Retinal pigment epithelial cell (primary cell): ENCODE measurements at places on chromosomes 11 and 22.

GRCh38 chr11:5596607-5597201 is at the start of gene TRIM6:
TRIM6 (plus strand) TSS chr11:5596637; CDS start chr11:5596898, 261 bp downstream.
- no peak for DNase-seq

DNA sequence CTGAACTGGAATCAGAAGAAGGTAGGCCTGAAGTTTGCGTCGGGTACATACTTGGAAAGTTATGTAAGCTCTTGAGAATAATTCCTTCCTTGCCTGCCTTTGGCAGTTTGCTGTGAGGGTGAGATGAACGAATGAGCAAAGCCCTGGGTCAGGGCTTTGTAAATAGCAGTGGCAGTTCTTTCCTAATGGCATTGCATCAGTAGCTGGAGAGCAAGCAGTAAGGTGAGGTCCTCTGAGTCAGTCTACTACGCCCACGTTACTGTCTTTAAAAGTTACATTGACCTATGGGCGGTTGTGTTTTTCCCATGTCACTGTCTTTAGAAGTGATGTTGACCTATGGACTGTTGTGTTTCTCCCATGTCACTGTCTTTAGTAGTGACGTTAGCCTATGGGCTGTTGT is 179.1 kb upstream of the E2F8 start:
- DNase-seq: no peak

DNA sequence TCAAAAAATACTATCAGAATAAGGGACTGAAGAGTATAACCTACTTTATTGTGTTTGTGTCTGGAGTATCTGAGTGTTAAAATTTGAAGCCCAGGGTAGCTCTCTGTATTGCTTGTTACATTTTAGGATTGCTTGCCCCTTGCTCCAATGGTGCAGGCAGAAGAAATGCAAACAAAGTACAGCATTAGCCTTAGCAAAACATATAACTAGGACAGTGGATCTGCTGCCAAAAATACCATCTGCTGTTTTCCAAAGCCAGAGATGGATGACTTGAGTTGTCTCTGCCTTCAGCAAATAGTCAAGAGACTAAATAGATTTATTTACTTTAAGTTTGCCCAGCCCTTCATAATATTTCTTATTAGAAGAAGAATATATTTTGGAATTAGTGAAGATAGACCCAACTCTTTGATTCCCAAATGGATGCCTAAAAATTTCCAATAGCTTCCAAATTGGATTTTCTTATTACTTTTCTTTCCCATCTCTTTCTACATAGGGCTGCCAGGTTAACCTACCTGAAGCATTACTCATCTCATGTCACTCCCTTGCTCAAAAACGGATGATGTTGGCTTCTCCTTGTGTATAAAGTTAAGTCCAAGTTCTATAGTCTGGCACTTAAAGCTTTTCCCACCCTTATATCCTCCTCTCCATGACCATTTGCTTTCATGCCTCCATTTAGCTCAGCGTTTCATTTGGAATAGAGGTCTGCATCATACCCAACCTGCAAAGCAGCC is 66.3 kb downstream of the LDLRAD3 start:
- no peak for DNase-seq

- DNase-seq: no peak
These were observed 1327.0 kb downstream of the BRD1 start for GRCh38 chr22:48500471-48501230.

DNA sequence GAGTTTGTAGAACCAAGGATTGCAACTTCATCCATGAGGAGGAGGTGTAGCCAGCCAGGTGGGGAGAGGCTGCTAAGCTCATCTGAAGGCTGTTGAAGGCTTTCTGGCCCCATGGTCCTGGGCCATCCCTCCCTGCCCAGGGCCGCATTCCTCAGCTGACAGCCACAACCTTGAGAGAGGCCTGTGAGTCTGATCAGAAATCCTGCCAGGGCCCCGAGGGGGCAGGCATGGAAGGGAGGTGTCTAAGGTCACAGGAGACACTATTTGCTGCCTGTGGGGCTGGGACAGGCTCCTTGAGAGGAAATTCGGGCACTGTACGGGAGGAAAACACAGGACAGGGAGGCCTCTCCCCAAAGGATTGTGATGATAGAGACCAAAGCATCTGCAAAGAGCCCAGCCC is 88.1 kb upstream of the IGLL5 start:
- no peak for DNase-seq

DNA sequence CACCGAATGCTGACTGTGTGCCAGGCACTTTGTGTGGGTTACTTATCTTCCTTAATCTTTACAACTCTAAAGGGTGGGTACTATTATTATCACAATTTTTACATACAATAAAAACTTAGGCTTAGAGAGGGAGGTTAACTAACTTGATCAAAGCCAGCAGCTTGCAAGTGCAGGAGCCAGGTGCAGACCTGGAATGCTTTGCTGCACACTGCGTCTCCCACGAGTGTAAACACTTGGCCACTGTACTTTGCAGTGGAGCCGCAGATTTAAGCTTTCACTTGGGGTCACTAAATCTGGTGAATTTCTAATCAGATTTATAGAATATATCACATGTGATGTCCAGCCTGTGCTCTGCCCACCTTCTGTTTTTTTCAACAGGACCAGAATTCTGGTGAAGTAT is 36.7 kb downstream of the AMOTL1 start:
- DNase-seq: no peak

DNA sequence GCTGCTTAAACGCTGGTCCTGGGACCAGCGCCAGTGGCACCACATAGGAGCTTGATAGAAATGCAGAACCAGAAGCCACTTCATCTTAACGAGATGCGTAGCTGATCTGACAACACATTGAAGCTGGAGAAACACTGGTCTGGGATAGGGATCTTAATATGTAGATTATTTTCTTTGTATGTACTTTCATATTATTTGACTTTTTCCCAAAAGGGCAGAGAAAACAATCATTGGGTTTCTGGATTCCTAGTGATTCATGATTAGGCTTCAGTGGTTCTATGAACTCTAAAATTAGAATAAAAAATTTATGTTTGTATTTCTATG is 12.3 kb downstream of the MPEG1 start:
- no peak for DNase-seq

- DNase-seq: no peak
These were observed 1.5 kb downstream of the GAL start for GRCh38 chr11:68685656-68686380.

GRCh38 chr11:77748266-77748665 is 72.3 kb downstream of the RSF1 start:
- DNase-seq: no peak

DNA sequence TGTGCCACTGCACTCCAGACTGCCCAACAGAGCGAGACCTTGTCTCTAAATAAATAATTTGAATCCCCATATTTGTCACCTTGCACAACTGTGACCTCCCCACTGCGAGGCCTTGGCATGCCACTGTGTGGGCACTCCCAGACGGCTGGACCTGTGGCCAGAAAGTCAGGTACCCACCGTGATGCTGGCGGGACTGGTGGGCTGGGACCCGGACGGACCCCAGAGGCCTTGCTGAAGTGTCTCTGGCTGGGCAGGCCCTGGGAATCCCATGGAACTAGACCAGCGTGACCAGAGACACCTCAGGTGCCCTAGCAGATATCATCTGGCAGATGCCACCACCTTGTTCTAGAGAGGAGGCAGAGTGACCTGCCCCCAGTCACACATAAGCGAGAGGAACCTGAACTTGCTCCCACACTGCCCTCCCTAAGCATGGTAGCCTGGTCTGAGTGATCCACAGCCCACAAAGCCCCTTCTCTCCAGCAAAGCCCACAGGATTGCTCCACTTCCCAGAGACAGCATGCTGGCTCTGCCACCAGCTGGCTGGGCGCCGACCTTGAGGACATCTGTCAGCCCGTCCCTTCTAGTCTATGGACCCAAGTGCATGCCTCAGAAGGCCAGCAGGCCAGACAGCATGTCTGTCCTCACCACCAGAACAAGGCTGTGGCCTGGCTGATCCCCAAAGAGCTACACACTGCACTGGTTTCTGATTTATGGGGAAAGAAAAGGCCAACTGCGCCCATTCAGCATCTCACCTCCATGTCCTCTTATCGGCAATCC is 9.5 kb downstream of the MACROD1 start:
- no peak for DNase-seq

DNA sequence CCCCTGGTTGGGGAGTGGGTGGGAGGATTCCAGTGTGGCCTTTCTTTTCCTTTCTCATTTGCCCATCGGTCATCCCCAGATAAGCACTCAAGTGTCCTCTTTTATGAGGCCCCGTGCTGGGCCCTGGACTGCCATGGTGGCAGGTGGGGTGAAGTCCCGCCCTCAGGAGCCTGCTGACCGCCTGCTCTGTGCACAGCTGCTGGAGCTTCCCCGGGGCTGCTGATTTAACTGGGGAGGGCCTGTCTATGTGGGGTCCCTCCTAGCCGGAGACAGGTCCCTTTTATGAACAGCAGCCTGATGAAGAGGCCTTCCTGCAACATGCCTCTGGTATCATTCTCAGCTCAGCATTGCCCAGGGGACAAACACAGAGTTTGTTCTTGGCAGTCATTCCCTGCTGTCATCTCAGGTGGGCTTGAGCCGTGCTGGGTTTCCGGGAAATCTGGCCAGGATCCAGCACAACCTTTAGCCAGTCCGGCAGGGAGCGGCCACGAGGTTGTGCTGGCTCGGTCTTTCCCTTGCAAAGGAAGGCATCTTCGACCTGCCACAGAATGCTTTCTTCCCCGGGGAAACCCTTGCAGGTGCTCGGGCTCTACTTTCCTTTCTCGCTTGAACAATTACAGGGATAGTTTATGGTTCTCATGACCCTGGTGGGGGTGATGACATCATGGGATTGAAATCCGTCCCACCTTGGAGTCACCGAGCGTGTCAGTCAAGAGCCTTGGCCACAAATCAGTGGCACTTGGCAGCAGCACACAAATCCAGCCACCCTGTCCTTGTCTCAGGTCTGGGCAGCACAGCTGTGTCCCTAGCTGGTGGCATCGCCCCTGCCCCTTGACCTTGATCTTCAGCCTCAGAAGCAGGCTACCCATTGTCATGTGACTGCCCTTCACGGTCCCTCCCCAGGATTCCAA is 20.1 kb downstream of the ST14 start:
- no peak for DNase-seq

GRCh38 chr11:62071408-62071807 is 52.4 kb upstream of the INCENP start:
- no peak for DNase-seq

DNA sequence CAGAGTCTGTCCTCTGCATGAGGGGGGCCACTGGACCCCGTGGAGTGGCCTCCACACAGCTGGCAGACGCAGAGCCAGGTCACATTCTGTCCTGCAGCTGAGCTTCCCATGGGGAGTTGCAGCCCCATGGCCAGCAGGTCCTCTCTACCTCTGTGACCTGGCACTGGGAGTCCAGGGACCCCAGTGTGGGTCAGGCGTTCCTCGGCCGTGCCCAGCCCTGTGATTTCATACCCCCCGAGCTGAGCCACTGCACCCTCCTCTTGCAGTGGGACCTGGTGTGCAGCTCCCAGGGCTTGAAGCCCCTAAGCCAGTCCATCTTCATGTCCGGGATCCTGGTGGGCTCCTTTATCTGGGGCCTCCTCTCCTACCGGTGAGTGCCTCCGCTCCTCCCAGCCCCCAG is 32.2 kb upstream of the SLC22A12 start:
- DNase-seq: no peak

DNA sequence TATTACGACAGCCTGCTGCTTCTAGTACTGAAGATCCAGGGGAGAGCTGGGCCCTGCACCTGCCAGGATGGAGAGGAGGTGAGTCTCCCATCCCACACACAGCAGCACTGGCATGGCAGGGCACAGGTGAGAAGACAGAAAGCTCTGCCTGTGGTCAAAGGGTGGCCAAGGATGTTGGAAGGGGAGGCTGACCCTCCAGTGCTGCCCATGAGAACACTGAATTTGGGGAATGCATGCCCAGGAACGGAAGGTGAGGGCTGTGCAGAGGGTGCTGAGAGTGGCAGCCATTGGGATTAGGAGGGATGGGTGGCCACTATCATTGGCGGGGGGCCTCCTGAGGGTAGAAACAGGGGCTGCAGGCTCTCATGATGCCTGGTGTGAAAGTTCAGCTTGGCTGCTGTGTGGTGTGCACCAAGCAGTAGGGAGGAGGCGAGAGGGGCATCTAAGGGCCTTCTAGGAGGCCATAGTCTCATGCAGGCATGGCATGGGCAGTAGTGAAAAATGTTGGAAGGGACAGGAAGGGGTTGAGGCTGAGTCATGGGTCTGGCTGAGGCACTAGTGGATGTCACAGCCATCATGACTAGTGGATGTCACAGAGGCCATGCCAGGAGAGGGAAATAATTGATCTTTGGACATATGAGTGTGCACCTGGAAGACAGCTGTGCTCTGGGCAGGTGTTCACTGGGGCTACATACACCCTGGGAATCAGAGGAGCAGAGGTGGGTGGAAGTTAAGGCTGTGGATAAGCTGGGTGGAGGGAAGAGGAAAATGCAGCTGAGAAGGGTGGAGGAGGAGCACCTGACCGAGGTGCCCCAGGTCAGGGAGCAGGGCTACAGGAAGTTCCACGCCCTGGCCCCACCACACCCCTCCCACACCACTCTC is 2.5 kb upstream of the LRRC74B start:
- no peak for DNase-seq
